ENCODE measurements at places on chromosomes 11 and 22. TPM values are rescaled to one million over a fixed set of nuclear protein-coding genes. Genes with fewer than 3 reads are reported as not detected.

The ELMOD1 gene
- 0.63 TPM for polyA plus RNA-seq

The ANGPTL5 gene
- polyA plus RNA-seq = 0.03 TPM

The RIMBP3B gene
- polyA plus RNA-seq = not detected

The C11orf42 gene
- polyA plus RNA-seq = not detected

The NAALAD2 gene
- not detected for polyA plus RNA-seq

The LRRC56 gene
- polyA plus RNA-seq = 0.44 TPM

The FBLN1 gene
- 24.4 TPM for polyA plus RNA-seq

The APOA5 gene
- not detected for polyA plus RNA-seq
